ENCODE measurements at places on chromosomes 2 and 18.

- no peaks in the 10 kb centered on the region for H3K27me3 ChIP-seq
- no peaks in the 10 kb centered on the region for H3K4me1 ChIP-seq
- H3K4me3 ChIP-seq, result no peak overlapping the region
- H3K36me3 ChIP-seq, result no peaks in the 10 kb centered on the region
- no peak for DNase-seq
Observed at GRCh38 chr2:143933946-143934569, 585.9 kb downstream of the ZEB2 start.

DNA sequence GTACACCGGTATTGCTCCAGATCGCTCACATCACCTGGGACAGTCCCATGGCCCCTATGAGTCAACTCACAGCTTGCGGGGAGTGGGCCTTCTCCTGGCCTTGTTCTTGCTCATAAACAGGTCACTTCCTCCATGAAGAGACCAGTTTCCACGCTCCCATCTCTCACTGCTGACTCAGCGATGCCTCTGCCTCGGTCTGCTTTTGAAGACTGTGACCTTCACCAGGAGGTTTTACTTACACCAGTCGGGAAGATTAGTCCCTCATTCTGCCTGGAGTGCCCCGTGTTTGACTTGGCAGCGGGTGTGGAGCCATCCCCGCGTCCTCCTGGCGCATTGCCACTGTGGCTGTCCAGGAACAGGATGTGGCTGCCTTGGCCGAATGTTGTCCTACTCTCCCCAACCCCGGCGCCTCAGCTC is 159.8 kb downstream of the RHBDD1 start:
- no peaks in the 10 kb centered on the region for H3K4me1 ChIP-seq
- DNase-seq, result peak; percentile 71
- no peak overlapping the region for H3K27ac ChIP-seq
- H3K27me3 ChIP-seq, result no peaks in the 10 kb centered on the region
- H3K4me3 ChIP-seq, result no peak overlapping the region
- peaks cover 11% of the 10 kb centered on the region for H3K36me3 ChIP-seq

DNA sequence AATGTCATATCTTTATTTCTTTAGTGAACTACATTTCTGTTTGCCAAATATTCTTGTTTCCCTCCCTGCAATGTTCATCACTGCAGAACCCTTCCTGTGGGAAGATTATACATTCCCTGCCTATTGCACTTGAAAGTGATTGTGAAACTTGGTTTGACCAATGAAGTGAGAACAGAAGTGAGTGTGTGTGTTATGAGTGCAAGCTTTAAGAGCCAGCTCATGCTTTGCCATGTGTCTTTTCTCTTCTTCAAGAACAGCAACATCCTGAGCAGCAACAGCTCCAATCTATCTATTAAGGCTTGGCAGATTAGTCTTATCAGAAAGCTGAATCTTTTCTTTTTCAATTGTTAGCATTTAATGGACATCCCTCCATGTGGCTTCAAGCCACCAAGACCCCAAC is 42.0 kb upstream of the UBE2E3 start:
- H3K36me3 ChIP-seq, result no peaks in the 10 kb centered on the region
- peaks cover 12% of the 10 kb centered on the region for H3K4me1 ChIP-seq
- H3K27ac ChIP-seq, result no peak overlapping the region
- H3K27me3 ChIP-seq, result no peaks in the 10 kb centered on the region
- H3K4me3 ChIP-seq, result no peak overlapping the region

DNA sequence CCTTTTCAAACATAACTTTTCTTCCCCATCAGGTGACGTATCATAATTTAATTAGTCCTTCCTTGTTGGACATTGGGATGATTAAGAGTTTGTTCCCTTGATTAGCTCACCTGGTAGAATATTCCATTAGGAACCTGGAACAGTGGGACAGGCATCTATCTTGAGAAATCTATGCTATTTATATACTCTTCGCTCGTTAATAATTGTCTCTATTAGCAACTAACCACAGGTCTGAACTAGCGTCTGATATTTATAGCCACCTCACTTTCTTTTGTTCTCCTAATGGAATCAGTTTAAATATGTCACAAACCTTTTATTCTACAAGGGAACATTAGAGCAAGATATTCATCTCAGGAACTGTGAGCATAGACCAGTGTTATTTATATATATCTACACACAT is 79.8 kb downstream of the MAPK4 start:
- peak overlapping the region; percentile 68 for H3K27ac ChIP-seq
- H3K4me3 ChIP-seq, result no peak overlapping the region
- no peak for DNase-seq
- peaks cover 53% of the 10 kb centered on the region for H3K4me1 ChIP-seq
- H3K27me3 ChIP-seq, result no peaks in the 10 kb centered on the region
- H3K36me3 ChIP-seq, result no peaks in the 10 kb centered on the region

DNA sequence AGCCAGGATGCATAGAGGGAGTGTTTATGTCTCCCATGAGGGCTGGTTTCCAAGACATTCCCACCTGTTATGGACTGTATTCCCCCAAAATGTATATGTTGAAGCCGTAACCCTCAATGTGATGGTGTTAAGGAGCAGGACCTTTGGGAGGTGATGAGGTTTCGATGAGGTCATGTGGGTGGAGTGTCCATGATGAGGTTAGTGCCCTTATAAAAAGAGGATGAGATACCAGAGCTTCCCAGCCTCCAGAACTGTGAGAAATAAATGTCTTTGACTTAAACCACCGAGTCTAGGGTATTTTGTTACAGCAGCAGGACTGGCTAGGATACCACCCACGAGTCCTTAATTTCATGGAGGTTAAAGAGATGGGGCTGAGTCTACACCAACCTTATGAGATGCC is 22.6 kb upstream of the EPAS1 start:
- H3K4me3 ChIP-seq, result no peak overlapping the region
- no peak overlapping the region for H3K27ac ChIP-seq
- no peak for DNase-seq
- H3K27me3 ChIP-seq, result no peaks in the 10 kb centered on the region
- peaks cover 7% of the 10 kb centered on the region for H3K4me1 ChIP-seq
- no peaks in the 10 kb centered on the region for H3K36me3 ChIP-seq

DNA sequence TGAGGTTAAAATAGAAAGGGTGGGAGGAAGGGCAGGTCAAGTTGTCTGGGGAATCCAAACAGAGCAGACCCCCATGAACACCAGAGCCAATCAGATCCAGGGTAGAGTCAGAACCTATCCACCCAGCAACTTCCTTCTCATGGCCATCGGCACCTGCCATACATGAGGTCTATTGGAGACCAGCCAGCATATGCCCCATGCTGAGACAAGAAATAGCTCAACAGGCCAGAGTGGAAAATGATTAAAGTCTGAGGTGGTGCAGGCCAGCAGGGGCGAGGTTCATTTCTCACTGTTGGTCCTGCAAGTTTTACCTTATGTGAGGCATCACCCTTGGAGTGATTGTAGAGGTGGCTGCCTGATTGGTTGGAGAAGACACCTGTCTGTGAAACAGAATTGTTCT is 89.2 kb downstream of the LONRF2 start:
- no peaks in the 10 kb centered on the region for H3K27me3 ChIP-seq
- no peak overlapping the region for H3K27ac ChIP-seq
- DNase-seq, result no peak

DNA sequence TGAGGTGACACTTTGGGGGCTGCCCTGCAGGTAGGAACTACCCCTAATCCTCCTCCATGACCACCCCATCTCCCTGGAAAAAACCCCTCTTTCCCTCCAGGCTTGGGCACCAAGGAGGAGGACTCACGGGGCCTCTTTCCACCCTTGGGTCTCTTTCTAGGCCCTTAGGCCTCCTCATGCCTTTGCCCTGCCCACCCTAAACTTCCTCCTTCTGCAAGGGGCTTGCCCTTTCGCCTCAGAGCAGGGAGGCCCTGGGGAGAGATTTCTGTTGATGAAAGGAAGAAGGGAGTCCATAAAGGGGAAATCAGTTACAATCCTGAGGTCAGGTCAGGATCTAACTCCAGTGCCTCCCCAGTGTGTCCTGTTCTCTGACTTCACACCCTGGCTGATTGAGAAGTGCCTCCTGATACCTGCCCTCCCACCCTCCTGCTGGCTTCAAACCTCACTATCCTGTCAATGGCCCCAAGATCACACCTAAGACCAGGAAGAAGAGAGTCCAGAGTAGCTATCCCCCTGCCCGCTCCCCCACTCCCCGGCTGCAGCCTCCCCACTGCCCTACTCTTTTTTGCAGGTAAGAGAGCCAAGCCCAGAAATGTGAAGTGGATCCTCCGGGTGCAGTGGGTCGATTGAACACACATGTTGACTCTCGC is 16.7 kb upstream of the TNS1 start:
- DNase-seq, result no peak
- H3K36me3 ChIP-seq, result no peaks in the 10 kb centered on the region
- peak overlapping the region; percentile 79 for H3K27ac ChIP-seq
- H3K4me1 ChIP-seq, result peaks cover 52% of the 10 kb centered on the region

GRCh38 chr2:239033801-239034560 is 186.1 kb downstream of the TWIST2 start:
- H3K4me1 ChIP-seq, result no peaks in the 10 kb centered on the region
- no peak for DNase-seq
- no peaks in the 10 kb centered on the region for H3K36me3 ChIP-seq

DNA sequence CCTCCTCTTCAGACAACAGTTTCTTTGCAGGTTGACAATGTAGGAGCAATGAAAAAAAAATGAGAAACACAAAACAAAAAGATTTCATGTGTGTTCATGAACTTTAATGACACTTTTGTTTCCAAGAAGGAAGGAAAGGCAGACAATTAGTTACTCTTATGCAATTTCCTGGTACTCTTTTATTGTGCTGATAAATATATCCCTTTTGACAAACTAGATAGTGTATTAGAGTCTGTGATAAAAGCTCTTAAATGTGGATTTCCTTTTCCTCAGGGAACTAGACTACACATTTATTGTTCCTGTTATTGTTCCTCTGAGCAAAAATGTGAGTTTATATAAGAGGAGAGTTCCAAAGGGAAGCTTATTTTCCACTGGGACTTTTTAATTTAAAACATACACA is 188.7 kb upstream of the NRXN1 start:
- no peaks in the 10 kb centered on the region for H3K36me3 ChIP-seq
- no peak overlapping the region for H3K27ac ChIP-seq
- H3K27me3 ChIP-seq, result no peaks in the 10 kb centered on the region
- H3K4me3 ChIP-seq, result no peak overlapping the region

DNA sequence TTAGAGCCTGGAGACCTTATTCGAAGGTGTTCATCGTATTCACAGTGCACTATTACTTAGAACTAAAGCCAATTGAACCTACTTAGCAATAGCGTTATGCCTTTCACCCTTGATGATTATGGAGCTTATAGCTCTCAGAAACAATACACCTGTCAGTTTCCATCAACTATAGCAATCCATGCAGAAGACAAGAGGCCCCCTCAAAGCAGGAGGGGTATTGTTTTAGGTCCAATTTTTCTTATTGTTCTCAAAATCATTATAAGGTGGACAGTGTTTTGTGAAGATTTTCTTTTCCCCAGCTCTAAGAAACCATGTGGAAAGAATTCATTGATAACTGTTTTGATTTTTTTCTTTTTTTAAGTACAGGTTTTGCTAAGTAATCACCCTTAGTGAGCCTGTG is 135.5 kb downstream of the MEIS1 start:
- DNase-seq, result no peak
- H3K36me3 ChIP-seq, result peaks cover 25% of the 10 kb centered on the region
- no peak overlapping the region for H3K4me3 ChIP-seq
- H3K4me1 ChIP-seq, result no peaks in the 10 kb centered on the region
- no peaks in the 10 kb centered on the region for H3K27me3 ChIP-seq
- no peak overlapping the region for H3K27ac ChIP-seq

DNA sequence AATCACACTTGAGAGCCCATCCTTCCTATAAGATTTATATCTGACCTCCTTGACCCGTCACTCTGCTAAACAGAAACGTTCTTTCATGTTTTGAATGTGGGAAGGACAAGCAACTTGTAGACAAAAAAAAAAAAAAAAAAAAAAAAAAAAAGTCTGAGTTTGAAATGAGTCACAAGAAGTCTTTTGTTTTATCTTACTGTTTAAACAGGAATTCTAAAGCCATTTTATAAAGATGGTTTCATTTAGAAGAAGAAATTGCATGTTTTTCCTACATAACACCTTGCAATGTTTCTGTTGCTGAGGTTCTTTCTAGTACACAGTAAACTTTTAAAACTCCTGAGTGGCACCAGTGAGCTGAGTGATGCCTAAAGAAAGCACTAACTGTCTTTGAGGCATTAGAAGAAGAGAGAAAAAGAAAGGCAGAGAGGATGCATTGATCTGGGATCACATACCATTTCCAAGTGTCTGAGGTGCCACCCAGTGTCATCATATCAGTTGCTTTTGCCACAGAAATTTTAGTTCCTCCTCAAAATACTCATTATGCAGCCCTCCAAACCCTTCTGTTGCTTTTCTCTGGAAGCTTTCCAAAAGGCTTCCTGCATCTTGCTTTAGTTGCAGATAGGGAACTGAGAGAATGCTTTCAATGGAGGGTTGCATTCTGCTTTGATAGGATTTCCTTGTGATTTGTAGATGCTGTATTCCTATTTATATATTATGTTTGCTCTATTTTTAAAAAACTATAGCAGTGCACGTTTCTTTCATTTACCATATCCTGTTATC is 69.1 kb downstream of the ACVR2A start:
- DNase-seq, result no peak
- peaks cover 7% of the 10 kb centered on the region for H3K36me3 ChIP-seq
- no peak overlapping the region for H3K27ac ChIP-seq
- no peak overlapping the region for H3K4me3 ChIP-seq
- H3K4me1 ChIP-seq, result peaks cover 8% of the 10 kb centered on the region
- H3K27me3 ChIP-seq, result no peaks in the 10 kb centered on the region

DNA sequence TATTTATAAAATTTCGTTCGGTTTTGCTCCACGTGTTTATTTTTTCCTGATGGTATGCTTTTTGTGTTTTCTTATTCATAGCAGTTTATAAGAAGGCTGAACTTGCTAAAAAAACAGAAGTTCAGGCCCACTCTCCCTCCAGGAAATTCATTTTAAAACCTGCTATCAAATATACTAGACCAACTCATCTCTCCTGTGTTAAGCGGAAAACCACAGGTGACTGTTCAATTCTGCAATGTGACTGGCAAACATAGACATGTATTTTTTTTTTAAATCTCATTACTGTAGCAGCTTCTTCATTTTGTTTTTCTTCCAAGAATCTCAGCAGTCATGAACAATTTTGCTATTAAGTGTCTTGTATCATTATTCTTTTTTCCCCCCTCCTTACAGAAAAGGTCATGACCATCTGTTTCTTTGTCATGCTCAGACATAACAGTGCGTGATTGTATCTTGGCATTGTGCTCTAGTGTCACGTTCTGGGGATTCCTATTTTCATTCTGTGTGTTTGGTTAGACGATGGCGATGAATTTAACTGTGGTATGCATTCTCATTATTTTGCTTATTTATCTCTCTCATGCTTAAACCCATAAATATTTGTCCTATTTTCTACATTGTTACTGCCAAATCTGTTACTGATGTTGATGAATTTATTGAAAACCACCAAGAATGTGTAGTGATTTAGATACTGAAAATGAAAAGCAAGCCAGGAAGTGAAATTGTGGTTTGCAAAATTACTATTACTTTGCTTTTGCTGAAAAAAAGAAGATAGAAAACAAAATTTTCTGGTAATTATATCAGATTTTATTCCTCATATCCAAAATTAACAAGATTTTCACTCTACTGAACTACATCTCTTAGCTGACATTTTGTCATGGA is 74.6 kb upstream of the UNC80 start:
- H3K4me1 ChIP-seq, result no peaks in the 10 kb centered on the region
- no peak overlapping the region for H3K4me3 ChIP-seq
- no peak for DNase-seq
- no peaks in the 10 kb centered on the region for H3K27me3 ChIP-seq
- H3K36me3 ChIP-seq, result peaks cover 6% of the 10 kb centered on the region

All from tibial artery (tissue), 4 donors.